ENCODE measurements at places on chromosomes 3 and 15.
A peak's percentile ranks its signal among the peaks of the same experiment; 100 is the strongest.

DNA sequence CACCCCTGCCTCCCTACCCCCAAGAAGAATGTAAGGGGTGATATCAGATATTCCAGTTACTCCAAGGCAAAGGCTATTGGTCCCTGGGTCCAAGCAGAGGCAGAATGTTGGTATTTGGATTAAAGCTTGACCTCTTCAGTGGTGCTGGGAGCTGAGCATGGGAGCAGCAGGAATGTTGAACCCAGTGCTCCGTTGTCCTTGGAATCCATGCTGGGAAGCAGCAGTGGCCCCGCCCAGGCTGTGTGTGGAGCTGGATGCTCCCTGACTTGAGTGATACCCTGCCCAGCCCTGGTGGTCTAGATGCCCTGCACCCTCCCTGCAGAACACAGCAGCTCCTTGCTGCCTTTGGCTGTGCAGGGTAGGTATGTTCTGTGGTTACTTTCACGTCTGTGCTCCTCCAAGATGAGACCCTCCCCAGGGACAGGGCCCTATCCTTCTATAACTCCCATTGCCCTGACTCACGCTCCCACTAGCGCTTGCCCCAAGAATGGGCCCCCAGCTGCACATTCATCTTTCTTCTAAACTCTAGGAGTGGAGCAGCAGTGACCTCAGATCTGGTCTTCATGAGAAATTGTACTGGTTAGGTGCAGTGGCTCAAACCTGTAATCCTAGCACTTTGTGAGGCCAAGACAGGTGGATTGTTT lies 35.1 kb downstream of the UMPS start:
- no peak for DNase-seq

- no peak for DNase-seq
Observed at GRCh38 chr3:156898296-156898880, 72.2 kb downstream of the LEKR1 start.

- no peak for DNase-seq
Observed at GRCh38 chr15:25772500-25772899, 90.6 kb downstream of the ATP10A start.

DNA sequence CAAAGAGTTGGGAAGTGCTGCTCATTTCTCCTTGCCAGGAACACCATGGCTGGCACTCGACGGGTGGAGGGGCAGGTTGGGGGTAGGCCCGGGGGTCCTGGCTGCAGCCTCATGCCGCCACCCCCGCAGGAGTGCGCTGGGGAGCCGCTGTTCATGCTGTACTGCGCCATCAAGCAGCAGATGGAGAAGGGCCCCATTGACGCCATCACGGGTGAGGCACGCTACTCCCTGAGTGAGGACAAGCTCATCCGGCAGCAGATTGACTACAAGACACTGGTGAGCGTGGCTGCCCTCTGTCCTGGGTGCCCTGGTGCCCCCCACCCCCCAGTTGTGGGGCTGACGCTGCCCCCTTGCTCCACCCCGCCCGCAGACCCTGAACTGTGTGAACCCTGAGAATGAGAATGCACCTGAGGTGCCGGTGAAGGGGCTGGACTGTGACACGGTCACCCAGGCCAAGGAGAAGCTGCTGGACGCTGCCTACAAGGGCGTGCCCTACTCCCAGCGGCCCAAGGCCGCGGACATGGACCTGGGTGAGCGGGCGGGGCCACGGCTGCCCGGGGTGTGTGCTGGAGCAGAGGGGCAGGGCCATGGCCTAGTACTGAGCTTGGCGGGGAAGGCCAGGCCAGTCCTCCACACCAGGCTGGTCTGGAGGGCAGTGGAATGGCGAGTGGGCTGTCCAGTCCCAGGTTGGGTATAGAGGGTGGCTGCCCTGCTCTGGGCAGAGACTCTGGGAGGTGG lies 45.1 kb downstream of the PLXNA1 start:
- DNase-seq, result no peak

DNA sequence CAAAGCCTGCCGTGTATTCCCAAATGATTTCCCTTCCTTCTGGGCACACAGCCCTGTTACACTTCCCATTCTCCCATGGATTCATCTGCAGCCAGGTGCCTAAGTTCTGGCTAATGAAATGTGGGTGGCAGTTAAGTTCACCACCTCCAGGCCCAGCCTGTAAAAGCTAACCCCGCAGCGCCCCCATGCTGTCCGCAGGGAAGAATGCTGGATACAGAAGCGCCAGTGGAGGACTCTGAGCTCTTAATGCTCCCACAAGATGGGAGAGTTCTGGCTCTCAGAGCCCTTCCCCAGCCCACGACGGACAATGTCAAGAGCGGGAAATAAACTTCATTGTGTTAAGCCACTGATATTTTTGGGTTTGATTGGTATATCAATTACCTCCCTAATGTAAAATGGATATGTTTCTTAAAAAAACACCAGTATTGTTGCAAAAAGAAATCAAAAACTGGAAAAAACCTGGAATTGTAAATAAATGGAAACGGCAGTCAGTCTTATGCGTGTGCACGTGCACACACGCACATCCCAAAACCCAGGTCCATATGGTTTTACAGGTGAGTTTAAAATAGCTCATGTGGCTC lies 37.7 kb upstream of the FGD5 start:
- peak; percentile 38 for DNase-seq

DNA sequence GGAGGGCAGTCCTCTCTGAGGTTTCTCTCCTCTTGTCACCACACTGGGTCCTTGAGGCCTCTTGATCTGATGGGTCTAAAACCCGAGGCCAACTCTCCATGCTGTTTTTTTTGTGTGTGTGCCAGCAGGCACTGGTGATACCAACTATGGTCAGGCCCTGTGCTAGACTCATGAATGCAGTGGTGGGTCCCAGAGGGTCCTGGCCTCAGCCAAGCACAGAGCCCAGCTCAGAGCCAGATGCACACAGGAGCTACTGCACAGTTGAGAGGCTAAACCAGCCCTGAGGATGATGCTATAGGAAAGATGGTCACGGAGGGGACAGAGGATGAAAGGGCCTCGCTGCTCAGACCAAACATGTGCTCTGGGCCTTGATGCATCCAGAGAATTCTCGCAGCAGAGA lies 33.5 kb downstream of the RAB6B start:
- no peak for DNase-seq

- DNase-seq, result no peak
Observed at GRCh38 chr3:15820911-15821310, 23.1 kb upstream of the ANKRD28 start.

GRCh38 chr3:48367201-48367600 lies 4.8 kb upstream of the FBXW12 start:
- DNase-seq, result no peak

- DNase-seq, result no peak
Observed at GRCh38 chr3:56800832-56801661, 702 bp downstream of the ARHGEF3 start.

DNA sequence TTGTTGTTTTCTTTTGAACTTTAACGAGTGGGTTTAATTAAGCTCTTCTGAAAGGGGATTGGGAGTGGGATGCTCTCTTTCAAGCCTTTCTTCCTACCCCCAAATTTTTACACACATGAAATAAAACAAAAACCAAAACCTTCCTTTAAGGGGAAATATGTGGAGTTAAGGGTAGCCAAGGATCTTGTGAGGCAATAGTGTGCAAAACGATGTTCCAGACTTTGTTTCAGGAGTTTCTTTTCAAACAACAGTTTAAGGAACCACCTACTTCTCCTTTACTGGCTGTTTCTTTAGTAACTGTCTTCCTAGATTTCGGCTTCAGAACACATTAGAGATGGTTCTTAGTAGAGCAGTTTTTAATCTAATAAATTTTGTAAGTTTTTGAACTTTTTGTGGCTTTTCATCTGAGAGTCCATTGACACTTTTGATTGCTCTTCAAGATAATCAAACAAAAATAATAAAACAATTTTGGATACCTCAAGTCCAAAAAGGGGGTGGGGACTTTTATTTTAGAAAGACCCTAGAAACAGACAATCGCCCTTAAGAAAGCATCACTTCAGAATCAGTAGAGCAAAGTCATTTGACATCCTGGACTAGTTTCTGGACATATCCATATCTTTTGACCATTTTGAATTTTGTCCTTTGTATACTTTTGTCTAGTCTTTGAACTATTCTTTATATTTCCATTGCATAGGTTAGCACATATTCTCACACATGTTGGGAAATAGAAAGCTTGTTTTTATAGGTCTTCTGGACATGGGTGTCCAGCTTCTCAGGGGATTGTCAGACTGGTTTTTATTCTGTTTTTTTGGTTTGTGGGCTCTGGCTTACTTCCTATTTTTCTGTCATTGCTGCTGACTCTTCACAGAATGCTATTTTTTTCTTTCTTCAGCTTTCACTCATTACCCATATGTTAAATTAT lies 6.0 kb downstream of the DIPK2A start:
- DNase-seq, result no peak

GRCh38 chr3:78562328-78562727 lies 1205.5 kb downstream of the ROBO1 start:
- no peak for DNase-seq

DNA sequence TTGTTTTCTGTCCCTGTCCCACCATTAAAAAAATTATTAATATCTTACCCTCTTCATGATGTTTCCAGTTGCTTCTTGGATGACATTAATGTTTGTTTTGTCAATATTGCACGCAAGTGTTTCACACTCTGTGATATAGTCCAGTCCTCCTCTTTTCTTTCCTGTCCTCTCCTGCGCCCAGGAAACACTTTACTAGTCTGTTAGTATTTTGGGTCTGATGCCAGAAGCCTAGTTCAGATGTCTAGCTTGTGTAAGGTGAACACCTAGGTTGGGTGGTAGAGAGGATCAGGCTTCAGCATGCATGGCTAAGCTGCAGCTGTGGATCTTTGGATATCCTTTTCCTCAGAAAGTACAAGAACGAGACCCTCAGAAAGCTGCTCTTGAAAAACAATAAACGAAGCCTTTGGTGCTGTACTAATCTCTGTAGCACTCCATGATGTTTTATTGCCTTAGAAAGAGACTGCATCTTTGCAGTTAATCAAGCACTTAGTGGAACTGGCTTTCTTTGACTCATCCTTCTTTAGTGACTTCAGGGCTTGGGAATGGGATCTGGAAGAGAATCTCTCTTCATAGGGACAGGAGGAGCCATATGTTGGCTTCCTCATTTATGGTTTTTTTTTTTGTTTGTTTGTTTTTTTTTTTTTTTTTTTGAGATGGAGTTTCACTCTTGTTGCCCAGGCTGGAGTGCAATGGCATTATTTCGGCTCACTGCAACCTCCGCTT lies 253.4 kb downstream of the LPP start:
- no peak for DNase-seq

GRCh38 chr15:88974392-88974791 lies 61.2 kb upstream of the MFGE8 start:
- no peak for DNase-seq

- peak; percentile 70 for DNase-seq
Observed at GRCh38 chr3:46845860-46846623, 17.2 kb downstream of the MYL3 start.

DNA sequence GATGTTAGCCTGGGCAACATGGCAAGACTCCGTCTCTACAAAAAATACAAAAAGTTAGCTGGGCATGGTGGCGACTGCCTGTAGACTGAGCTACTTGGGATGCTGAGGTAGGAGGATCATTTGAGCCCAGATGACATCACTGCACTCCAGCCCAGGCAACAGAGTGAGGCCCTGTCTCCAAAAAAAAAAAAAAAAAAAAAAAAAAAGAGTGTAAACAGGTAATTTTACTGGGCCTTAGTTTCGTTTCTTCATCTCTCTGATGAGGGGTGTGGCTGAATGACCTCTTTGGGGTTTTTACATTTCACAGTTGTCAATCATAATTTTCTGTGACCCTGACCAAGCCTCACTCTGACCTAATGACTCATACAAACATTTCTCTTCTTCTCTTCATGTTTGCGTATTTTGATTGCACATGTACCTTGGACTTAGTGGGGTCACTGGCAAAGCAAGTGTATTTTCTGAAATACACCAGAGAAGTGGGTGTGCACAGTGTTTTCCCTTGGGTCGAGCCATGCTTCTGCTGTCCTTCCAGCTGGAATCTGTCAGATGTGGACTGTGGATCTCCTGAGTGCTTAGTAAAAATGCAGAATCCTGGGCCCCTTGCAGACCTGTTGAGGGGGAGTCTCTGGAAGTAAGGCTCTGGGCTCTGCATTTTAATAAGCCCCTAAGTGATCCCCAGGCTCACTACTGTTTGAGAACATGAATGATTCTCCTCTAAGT lies 140.5 kb downstream of the FNDC3B start:
- no peak for DNase-seq

DNA sequence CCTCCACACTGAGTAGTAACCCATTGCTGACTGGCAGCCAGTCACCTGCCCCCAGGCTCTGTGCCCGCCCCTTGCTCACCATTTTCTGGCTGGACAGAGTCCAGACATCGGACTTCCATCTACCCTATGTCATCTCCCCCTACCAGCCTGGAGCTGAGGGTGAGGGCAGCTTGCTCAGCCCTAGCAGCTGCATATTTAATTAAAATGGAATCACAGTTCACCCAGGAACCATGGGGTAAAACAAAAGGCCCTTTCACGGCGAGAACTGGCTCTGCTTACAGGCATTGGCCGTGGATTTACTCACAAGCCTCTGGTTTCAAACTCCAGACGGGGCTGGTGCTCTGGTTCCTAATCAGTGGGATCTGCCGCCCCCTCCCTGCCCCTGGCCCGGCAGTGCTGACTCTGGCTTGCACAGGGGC lies 94.9 kb upstream of the ATP2B2 start:
- no peak for DNase-seq

GRCh38 chr3:153567556-153567955 lies 405.5 kb downstream of the RAP2B start:
- DNase-seq, result no peak

DNA sequence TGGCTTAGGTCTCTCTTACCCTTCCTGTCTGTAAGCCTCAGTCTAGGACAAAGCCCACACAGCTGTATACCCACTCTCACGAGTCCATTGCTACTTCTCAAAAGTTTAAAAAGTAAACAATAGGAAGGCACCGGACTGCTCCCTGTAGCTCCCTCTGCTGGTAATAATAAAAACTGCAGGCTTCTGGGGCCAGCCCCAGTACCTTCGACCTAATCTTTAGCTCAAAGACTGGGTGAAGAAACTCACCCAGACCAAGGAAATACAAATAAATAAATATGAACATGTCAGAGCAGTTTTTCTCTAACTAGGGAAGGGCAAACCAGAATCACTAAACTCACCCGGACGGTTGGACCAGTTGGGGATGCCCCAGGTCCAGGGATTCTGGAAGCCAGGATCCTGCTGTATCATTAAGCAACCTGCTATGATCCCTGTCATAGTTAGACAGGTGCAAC lies 5.0 kb downstream of the FAM219B start:
- DNase-seq, result peak; percentile 78

- no peak for DNase-seq
Observed at GRCh38 chr3:71453822-71454511, 129.6 kb downstream of the FOXP1 start.

- DNase-seq, result no peak
Observed at GRCh38 chr15:97688886-97689285, 271.6 kb upstream of the ARRDC4 start.

- DNase-seq, result no peak
Observed at GRCh38 chr3:138439646-138440045, 5.2 kb downstream of the ESYT3 start.

DNA sequence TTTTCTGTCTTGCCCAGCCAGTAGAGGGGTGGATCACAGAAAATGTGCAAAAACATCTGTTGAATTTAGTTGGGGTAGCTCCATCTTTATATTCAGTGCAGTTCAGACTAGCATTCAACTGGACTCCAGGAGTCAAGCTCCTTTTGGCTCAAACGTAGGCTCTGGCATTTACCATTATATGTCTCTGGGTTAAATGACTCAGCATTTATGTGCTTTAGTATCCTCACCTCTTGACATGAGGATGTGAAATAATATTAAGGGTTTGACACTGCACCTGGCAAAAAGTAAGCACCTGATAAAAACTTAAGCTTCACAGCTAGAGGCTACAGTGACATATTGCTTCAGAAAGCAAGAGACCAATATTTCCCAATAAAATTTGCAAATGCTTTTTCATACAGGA lies 14.8 kb downstream of the PRC1 start:
- no peak for DNase-seq

Data from activated CD4-positive, alpha-beta T cell treated with anti-CD3 and anti-CD28 coated beads, Interleukin-2, amount 50 U/mL, for 16 hours (primary cell).